ENCODE measurements at places on chromosomes 4 and X.

DNA sequence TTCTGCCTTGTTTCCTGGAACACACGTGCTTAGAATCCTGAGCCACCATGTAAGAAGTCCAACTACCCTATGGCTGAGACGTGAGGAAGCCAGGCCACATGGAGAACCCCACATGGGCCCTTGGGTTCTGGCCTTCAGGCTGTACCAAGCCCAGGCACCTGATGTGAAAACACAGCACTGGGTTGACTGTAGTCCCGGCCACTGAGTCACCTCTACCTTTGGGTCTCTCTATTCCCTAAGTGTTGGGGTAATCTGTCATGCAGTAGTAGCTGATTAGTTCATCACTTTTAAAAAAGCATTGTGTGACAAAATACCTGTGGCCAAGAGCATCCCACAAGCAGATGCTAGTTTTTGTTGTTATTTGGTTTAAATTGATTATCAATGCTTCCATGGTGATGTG is 24.3 kb downstream of the CFAP97 start:
- no peak for DNase-seq

- no peak for DNase-seq
Measured at GRCh38 chrX:66553973-66554372, 84.9 kb downstream of the EDA2R start.

DNA sequence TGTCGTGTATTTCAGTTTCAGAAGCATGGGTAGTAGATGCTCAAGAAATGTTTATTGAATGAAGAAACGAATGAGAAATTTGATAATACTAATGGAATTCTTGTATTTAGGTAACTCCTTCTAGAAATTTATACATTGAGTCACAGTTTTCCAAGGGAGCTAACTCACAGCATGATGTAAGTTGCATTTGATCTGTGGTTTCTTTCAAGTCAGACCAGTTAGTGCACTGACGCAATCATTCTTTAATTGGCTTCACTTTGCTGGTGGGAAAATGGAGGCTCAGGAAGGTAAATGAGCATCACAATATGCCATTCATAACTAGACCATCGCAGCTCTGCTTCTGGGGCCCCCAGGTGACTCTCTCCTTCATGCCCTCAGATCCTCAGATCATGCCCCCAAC is 17.3 kb upstream of the CWH43 start:
- no peak for DNase-seq

DNA sequence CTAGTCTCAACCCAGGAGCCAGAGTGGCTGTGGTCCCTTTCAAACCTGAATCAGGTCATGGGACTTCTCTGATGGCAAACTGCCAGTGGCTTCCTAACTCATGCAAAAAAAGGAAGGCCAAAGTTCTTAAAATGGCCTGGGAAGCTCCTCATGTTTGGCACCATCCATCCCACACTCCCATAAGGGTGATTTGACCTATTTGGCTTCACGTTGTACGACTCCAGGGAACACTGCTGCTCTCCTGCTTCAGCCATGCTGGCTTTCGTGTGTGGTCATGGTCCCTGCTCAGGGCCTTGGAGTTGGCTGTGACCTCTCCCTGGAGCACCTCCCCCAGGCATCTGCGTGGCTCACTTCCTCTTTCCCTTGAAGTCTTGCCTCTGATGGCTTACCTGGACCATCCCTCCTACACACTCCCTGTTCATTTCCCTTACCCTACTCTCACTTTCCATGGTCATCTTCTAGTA is 12.8 kb upstream of the TMSB4X start:
- no peak for DNase-seq

- DNase-seq = no peak
Measured at GRCh38 chr4:53067125-53067802, 205.1 kb downstream of the RASL11B start.

GRCh38 chr4:141540643-141541042 is 95.7 kb upstream of the IL15 start:
- no peak for DNase-seq

DNA sequence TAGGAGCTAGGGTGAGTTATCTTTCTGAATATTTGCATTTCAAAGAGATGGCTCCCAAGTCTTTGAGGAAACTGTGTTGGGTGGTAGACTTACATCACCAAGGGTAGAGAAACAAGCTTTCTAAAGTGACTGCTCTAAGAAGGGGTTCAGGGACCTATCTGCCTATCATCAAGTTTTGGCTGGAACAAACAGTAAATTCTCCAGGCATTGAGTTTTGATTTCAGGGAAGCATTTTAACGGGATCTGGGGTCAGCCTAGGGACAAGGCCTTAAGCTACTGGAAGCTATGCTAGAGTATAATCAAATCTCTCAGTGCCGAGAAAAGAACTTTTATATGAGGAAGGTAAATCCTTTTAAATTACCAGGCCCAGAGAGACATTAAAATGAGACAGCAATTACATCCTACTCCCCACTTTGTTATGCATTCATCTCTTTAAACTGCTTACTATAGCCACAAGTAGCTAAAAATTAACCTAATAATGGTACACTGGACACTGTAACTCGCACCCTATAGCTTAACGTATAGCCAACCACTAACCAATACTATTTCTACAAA is 2.0 kb upstream of the NUDT9 start:
- DNase-seq = no peak
